ENCODE measurements at places on chromosomes 11 and 22.

GRCh38 chr22:30297276-30297990 is 8.1 kb upstream of the CASTOR1 start:
- DNase-seq = no peak

DNA sequence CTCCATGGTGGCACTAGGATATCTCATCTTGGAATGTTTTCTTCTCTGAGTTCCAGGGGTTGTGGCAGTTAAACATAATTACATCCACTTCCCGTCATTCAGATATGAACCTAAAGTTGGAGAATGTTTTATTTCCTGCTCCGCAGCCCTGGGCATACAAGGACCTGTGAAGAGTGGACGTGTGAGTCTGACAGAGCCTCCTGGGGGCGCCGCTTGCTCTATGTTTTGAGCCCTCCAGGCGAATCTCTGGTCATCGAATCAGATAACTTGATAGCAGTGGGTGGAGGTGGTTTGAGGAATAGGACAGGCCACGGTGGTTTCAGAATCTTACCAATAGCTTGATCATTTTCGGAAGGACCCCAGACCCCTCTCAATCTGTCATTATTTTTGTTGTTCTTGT is 174.2 kb downstream of the NTM start:
- no peak for DNase-seq

DNA sequence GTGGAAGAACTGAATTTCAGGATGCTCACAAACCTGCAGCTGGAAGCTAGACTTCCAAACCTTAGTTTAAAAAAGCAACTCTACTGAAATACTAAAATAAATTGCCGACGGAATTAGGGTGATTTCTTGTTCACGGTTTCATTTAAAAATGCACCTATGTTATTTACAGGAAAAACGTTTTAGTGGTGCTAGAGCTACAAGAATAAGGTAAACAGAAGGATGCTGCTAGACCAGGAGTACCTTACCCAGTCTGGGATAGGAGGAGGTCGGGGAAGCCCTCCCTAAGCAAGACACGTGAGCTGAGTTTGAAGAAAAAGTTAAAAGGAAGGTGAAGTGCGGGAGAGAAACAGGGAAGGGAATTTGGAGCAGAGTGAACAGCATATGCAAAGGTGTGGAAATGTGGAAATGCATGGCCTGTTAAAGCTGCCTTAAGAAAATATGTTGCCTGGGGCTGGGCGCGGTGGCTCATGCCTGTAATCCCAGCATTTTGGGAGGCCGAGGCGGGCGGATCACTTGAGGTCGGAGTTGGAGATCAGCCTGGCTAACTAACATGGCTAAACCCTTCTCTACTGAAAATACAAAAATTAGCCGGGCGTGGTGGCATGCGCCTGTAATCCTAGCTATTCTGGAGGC is 1.4 kb upstream of the FTH1 start:
- no peak for DNase-seq

GRCh38 chr11:44524346-44524745 is 41.1 kb upstream of the CD82 start:
- DNase-seq = no peak

- no peak for DNase-seq
Observed at GRCh38 chr22:32334660-32335365, 22.9 kb upstream of the RFPL3 start.

DNA sequence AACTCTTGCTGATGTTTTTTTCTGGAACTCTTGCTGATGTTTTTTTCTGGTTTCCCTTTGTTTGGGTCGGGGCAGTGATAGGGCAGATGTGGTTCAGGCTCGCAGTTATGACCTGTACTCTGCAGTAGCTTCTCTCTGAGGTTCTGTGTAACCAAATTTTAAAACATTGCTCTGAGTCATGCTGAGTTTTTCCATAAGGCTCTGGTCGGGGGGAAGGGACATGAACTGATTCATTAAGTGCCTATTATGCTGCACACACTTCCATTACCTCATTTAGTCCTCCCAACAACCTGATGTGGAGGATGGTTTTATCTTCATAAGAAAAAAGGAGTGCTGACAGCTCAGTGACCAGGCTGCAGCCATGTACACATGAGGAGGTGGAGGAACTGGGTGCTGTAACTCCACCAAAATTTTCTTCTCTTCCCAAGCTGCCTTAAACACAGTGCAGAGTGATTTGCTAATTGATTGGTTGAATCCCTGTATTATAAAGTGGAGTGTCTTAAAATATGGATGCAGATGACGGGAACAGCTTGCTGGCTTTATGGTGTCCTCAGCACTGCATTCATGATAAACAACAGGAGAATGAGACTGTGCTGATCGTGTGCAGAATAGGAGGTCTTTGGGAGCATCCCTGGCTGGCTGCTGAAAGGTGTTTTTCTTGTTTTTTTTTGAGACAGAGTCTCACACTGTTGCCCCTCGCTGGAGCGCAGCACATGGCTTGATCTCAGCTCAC is 19.1 kb downstream of the TNRC6B start:
- no peak for DNase-seq

GRCh38 chr22:42887523-42888507 is 30.7 kb upstream of the ARFGAP3 start:
- no peak for DNase-seq

DNA sequence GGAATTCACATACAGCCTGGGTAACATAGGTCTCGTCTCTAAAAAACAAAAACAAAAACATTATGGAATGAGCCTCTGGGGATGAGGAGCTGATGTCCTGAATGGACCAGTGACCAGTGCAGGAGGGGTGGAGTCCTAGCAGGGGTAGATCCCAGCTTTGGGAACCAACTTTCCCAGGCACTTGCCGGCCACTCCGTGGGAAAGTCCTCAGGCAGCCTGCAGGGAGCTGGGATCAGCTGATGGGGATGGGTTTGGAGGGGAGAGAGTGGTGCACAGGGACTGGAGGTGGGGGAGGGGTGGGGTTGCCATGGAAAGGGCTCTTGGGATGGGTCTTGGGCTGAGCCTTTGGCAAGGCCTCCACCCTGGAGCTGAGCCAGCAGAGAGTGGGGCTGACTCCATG is 19.1 kb downstream of the MGAT3 start:
- DNase-seq = no peak

- no peak for DNase-seq
Observed at GRCh38 chr22:50292643-50293440, 14.6 kb downstream of the PLXNB2 start.

DNA sequence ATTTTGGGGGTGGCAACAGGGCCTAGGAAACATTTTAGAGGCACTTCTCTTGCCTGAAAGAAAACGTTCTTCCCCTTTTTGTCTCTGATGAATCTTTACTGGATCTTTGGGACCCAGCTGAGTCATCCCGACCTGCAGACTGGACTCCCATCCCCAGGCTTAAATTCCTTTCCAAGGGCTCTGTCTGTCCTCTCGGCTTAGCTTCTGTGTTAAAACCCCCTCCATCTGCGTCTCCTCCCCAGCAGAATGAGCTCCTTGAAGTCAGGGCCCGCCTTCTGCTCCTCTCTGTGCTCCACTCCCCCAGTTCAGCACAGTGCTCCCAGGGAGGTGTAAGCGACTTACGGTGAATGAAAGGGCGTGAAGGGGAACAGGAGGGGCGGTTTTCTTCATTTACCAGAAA is 895 bp upstream of the DAGLA start:
- no peak for DNase-seq

DNA sequence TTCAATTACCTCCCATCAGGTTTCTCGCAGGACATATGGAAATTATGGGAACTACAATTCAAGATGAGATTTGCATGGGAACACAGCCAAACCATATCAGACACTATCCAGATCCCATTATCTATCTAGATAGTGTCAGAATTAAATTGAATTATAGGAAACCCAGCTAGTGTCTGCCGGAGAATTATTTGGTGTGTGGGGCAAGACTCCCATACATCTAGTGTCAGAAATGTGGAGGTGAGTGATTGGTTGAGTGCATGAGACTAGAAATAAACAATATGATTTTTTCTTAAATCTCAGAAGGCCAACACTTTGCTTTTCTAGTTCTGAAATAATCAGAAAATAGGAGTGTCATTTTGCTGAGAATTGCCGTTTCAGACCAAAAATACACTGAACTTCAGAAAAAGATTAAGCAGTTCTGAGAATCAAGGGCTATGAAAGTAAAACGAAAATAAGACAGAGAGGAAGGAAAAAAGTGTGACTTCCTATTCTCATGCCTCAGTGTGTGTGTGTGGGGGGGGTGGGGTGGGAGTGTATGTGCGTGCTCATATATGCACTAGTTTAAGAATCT is 21.3 kb downstream of the CASP12 start:
- no peak for DNase-seq

DNA sequence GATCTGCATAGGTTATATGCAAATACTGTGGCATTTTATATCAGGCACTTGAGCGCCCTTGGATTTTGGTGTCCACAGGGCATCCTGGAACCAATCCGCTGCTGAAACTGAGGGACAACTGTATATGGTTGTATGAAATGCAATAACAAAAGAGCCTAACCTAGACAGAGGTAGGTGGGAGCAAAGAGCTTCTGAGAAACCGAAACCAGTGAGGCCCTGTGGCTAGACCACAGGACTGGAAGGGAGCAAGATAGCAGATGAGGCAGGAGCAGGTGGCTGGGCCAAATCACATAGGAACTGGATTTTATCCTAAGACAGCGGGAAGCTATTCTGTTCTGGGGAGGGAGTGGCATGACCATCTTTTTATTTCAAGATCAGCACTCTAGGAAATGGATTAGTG is 30.1 kb downstream of the RCN1 start:
- no peak for DNase-seq

DNA sequence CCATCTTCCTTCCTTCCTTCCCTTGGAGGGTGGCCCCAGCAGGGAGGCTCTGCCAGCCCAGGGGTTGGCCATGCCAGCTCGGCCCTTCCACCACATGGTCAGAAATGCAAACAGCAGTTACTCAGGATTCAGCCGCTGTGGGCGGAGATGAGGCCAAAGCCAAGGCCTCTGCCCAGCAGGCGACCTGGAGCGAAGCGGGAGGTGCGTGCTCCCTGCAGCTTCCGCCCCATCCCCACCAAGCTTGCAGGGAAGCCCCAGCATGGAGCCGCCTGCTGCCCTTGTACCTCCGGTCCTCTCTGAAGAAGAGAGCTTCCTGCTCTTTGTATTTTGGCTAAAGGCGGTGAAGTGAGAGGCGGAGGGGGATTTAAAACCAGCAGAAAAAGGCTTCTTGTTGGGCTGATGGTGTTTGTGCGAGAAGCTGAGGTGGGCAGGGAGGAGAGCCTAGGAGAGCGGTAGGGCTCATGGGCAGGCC is 50.4 kb downstream of the ANO1 start:
- DNase-seq = no peak

- DNase-seq = no peak
Observed at GRCh38 chr11:31817054-31817620, 6.0 kb upstream of the PAX6 start.

GRCh38 chr22:26914519-26915185 is 257.3 kb downstream of the MIAT start:
- DNase-seq = no peak

DNA sequence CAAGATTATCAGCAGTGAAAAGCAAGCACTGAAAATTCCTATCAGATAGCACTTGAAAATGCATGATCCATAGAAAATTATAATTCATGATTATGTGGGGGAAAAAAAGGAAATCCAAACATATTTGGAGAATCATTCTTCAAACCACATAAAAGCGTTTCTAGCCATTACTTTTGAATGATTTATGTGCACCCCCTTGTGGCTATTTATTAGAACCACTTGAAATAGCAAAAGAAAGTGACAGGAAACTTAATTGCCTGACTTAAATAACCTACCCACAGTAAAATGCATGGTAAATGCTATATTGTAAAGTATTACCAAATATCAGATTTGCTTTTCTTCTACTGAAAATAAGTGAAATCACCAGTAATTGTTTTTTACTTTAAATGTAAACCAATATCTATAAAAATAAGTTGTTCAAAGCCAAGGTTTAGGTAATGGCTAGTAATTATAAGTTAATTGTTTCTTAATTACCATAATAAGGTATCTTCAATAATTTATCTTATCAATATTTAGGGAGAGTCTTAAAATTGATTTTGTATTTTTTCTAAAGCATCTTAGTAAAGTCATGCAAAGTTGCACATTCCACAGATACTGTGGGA is 168.5 kb downstream of the ARHGAP42 start:
- DNase-seq = no peak

DNA sequence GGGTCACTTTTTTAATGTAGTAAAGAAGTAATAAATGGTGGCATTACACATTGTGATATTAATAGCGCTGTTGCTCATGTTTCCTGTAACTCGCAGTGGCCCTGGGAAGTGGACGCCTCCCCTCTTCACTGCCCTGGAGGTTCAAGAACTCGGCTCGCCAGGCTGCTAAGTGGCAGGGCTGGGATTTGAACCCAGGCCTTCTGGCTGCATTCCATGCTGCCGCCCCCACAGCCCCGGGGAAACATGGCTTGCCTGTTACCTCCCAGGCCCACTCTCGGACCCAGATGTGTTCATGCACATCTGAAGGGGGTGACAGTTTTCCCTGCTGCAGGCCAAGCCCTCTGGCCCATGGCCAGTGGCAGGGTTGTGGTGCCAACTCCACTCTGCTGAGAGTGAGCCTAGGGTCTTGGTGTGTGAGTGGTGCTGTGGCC is 25.0 kb upstream of the MGAT3 start:
- no peak for DNase-seq

GRCh38 chr11:94543695-94544645 is at the start of gene FUT4:
FUT4 (plus strand) TSS chr11:94543921; CDS start chr11:94544134, 213 bp downstream.
- DNase-seq = peak; percentile 46

GRCh38 chr11:85762226-85762625 is 48.7 kb downstream of the SYTL2 start:
- no peak for DNase-seq

DNA sequence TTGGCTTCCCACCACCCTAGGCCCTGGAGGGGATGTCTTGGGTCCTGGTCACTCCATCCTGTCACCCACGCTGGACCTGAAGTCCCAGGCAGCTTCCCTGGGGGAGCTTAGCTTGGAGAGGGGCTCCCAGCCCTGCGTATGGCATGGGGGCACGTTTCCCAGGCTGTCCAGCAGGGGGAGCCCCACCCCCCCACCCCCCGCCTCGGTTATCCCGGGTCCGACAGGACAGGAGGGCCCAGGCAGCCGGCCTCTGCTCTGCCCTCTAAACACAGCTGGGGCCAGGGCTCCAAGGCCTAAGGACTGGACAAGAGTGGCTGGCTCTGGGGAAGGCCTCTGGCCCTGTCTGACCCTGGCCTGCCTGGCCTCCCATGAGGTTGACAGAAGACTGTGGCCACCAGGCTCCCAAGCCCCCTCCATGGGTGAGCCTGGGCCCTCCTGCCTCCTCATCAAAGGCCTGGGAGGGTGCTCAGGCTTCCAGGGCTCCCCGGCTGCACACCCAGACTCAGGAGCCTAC is 104.8 kb downstream of the NECTIN1 start:
- no peak for DNase-seq

GRCh38 chr11:44205352-44205751 is 104.6 kb downstream of the ALX4 start:
- DNase-seq = no peak

GRCh38 chr11:12845739-12846358 is 163.3 kb upstream of the RASSF10 start:
- DNase-seq = no peak

DNA sequence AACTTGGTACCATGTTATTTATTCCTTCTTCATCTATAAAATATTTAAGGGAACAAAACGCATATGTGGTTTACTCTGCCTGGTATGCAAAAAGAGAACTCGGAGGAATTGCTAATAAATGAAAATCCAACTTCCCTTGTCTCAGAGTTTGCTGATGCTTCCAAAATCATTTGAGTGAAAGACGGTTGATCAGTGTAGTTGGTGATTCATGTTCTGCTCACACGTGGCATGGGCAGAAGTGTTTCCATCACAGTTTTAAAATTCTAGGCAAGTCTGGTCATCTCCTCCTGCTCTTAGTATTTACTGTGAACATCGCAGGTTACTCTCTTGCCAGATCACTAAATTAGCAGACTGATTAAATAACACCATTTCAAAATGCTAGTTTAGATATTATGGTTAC is 11.9 kb upstream of the PARVB start:
- no peak for DNase-seq

Data from stimulated activated CD8-positive, alpha-beta memory T cell treated with anti-CD3 and anti-CD28 coated beads, Interleukin-12 subunit alpha, Interleukin-12 subunit beta, amount 100 ng/mL, for 1 hour (primary cell).